Urothelium cell line (cell line): ENCODE measurements at places on chromosomes 1 and 21.
A peak's percentile ranks its signal among the peaks of the same experiment; 100 is the strongest.

GRCh38 chr1:21293537-21294265 lies 3.4 kb upstream of the ECE1 start:
- no peak for DNase-seq

- peak; percentile 60 for DNase-seq
Measured at GRCh38 chr1:221439747-221440501, 302.0 kb downstream of the DUSP10 start.

GRCh38 chr1:33022650-33023200 lies 14.0 kb downstream of the AK2 start:
- DNase-seq = no peak

GRCh38 chr1:115301438-115302020 lies 36.5 kb downstream of the NGF start:
- DNase-seq = no peak

DNA sequence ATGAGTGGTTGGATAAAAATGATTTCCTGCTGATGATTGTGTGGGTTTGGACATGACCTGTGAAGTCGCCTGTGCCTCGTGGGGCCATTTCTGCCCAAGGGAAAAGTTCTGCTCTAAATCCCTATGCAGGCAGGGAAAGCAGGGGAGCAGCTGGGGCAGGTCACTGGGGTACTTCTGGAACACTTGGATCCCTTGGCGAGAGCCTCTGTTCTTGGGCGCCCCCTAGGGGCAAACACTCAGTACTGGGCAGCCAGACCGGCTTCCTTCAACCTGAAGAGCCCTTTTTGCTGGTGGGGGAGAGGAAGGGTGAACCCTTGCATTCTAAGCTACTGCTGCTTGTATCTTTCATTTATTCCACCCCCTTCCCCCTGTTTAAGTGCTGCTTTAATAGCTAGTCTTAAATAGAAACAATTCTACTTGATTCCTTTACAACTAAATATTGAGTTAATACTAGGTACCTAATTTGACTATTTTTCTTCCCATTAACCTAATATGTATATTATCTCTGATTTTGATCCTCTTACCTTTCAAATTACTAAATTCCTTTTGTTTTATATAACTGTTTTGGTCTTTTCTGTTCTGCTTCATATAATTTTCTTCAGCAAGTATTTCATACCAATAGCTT lies 5.1 kb upstream of the CLEC20A start:
- peak; percentile 74 for DNase-seq

DNA sequence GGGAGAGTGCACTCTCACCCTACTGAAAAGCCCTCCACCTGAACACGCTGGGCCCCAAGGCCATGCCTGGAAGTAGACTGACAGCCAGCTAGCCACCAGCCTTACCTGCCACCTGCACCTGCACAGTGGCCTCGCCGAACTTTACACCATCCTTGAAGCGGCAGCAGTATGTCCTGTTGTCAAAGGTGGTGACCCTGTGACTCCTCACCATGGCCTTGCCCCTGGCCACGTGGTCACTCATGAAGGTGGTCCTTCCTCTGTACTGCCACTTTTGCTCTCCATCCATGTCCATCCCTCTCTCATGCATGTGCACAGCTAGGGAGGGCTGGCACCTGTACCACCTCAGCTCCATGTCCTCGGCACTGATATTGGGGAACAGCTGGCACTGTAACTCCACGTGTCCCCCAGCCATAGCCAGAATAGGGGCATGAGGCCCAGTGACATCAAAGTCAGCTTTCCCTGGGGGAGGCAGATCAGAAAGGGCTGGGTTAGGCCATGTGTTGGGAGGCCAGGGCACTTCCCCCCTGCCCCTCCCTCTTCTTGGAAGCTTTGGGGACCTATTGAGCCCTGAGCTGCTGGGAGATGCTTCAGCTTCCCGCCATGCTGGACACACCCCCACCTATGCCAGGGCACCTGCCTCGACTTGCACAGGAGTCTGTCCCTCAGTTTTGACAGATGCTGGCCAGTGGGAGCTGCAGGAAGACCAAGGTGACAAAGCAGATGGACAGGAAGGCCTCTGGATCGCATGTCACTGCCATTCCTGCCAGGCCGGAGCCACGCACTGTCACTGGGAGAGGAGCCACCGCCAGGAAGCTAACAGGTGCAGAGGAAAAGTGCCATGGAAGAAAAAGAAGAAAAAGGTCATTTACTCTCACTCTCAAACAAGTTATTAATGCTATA lies 24.6 kb downstream of the RNF187 start:
- DNase-seq = no peak

GRCh38 chr1:64494659-64495058 lies 24.7 kb downstream of the CACHD1 start:
- DNase-seq = no peak

DNA sequence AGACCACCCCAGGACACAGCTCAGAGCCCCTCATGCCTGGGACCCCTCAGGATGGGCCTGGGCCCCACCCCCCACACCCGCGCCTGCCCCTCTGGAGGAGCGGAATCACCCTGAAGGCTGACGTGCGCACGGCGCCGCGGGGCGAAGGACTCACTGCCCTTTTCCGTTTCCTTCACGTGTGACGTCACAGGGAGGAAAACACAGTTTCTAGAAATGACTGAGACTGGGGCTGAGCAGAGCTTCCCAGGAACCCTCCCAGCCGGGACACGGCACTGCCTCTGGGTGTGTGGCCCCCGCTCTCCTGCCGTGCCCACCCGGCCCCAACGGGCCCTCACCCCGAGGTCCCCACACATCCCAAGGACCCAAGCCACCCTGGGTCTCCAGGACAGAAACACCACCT lies 5.4 kb upstream of the TNFRSF4 start:
- DNase-seq = no peak

DNA sequence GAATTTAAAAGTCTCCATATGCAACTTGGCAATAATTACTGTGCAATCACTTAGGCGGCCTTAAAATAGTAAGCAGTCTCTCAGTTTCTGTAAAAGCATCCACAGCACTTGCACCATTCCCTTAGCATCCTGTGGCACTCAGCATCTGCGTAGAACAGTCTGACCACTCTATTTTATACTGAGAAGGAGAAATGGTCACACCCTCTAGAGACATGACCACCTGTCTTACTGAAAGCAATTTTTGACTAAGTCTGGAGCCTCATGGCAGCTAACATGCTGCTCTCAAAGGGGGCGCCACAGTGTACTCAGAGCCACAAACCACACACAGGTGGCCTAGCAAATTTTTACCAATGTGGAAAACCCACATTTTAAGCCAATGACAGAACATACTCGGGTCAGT lies 62.0 kb downstream of the KCNK1 start:
- no peak for DNase-seq

DNA sequence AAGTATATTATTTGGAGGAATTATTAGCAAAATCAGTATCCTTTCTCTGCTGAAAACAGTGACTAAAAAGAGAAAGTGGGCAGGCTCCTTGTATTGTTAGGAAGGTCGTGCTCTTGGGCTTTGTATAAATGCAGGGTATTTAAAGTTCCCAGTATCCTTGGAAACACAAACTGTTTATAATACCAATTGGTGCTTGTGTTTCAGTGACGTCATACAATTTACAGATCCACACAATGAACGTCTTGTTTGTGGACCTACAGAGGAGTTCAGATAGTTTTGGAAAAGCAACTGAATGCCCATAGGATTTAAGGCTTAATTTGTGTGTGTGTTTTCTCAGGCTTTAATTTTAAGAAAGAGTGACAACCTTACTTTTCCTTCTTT lies 168.2 kb downstream of the RASAL2 start:
- DNase-seq = peak; percentile 23

DNA sequence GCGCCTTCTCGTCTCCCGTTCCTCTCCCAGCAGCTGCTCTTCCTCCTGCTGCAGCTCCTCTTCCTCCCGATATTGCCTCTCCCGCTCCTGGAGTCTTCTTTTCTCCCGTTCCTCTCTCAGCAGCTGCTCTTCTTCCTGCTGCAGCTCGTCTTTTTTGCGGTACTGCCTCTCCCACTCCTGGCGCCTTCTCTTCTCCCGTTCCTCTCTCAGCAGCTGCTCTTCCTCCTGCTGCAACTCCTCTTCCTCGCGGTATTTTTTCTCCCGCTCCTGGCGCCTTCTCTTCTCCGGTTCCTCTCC lies 5.3 kb downstream of the TCHH start:
- peak; percentile 13 for DNase-seq

DNA sequence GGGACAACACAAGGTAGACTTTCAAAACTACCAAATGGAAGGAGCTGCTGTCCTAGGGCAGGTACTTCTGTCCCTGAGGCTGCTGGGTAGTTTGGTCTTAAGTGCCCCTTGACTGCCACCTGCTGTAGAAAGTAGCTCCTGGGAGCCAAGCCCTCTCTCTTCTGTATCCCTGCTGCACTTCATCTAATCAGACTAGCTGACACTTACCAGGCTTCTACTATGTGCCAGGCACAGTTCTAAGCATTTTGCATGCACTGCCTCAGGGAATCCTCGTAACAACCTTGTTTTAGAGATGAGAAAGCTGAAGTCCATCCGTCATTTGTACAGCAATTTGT lies 15.9 kb upstream of the SRSF4 start:
- DNase-seq = peak; percentile 33

GRCh38 chr1:117046781-117047180 lies 13.3 kb upstream of the TTF2 start:
- no peak for DNase-seq

DNA sequence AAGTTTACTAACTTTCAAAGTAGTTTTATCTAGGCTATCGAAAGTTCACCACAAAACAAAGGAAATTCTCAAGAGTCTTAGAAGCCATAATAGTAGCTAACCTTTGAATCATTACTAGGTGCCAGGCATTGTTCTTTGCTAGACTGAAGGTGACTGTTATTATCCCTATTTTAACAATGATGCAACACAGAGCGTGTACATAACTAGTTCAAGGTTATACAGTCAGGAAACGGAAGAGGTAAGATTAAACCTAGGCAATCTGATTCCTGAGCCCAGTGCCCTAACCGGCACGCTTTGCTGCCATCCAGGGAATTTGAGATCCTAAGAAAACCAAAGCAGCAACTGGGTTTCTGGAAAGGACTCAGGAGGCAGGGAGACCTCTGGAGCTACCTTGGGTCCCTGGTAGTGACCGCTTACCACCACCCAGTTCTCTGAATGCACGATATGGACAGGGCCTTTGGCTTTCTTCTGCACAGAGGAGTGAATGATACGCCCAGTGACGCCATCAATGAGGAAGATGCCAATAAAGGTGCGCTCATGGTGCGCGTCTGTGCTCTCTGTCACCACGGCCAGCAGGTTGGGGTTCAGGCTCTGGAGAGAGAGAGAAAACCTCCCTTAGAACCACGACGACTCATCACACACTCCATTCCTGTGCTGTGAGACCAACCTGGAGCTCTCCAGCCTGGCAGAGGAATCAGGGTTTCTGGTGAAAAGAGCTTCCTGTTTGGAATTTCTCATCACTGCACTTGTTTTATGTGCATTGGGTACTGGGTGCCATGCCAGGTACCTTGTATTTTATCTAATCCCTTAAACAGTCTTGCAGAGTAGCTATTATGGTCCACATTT lies 13.1 kb upstream of the UBR4 start:
- DNase-seq = no peak

- no peak for DNase-seq
Measured at GRCh38 chr1:176501599-176501998, 38.6 kb downstream of the PAPPA2 start.

DNA sequence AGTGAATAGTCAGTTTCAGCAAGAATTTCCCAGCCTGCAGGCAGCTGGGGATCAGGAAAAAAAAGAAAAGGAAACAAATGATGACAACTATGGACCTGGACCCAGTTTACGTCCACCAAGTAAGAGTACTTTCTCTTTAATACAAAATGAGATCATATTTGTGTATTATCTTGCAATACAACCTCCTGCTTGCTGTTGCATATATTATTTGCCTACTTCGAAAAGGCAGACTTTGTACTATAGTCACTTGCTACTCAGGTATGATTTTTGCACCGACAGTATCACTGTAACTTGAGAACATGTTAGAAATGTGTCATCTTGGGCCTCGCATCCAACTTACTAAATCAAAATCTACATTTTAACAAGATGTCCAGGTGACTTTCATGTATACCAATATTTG lies 30.4 kb downstream of the PRRC2C start:
- DNase-seq = no peak

DNA sequence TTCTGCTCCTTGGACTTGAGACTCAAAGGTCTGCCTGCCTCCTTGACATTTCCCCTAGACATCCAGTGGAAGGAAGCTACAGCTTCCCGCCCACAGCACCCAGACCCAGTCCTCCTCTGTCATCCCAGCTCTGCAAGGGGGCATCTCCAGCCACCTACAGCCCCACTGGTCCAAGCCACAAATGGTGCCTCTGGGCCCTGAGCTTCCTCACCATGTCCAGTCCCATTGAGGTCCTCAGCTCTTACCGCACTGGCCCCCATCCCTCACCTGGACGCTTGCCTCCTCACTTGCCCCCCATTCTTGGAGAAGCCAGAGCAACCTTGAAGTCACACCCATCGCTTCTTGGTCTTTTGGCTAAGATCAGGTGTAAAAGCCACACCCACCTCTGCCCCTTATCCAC lies 13.2 kb downstream of the PODN start:
- DNase-seq = no peak

DNA sequence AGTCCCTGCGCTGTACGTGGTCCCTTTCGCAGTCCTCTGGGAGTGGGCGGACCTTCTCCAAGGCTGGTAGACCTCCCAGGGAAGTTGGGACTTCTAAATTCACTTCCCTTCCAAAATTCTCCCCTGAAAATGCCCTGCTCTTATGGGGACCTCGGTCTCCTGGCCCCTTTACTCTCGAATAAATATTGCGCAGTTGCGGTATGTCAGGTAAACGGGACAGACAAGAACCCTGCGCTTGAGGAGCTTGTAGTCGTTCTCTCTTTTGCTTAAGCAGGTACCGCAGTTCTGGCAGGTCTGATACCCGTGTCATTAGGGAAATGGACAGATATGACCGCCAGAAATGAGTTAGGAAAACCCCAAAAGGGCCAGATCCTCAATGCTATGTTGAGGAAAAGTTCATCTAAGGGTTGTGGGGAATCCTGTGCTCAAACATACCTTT lies 561 bp downstream of the KIF2C start:
- DNase-seq = no peak

- DNase-seq = no peak
Measured at GRCh38 chr1:241696815-241697639, 44.9 kb downstream of the WDR64 start.

GRCh38 chr1:99788896-99789295 lies 22.5 kb upstream of the FRRS1 start:
- DNase-seq = no peak

DNA sequence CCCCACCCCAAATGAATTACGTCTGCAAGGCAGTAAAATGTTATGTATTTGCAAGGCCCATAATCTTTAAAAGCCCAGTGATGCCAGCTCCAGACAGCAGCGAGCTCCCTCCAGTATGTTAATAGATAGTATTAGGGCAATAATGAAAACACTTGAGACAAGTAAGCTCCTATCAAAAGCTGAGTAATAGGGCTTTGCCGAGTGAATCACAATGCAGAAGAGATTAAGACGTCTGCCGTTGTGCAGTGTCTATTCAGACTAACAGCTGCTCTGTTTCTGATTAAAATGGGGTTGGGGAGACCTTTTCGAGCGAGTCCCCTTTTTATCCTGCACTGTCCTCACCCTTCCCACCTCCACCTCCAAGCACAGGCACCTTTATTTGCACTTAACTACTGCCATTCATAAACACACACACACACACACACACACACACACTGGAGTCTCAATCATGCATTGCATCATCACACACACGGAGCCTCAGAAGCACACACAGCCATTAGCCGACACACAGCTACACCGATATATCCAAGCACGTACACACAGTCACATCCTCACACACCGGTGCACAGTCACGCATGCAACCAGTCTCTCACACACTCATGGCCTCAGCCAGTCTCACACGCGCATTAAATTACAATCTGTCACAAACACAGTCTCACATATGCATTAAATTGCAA lies 46.0 kb upstream of the FOXO6 start:
- no peak for DNase-seq

GRCh38 chr1:235928197-235928596 lies 61.5 kb upstream of the LYST start:
- DNase-seq = no peak
